CD4-positive, alpha-beta T cell treated with Interleukin-2 at 100 ng/mL for 4 hours (primary cell): ENCODE measurements at places on chromosomes 3 and 15.

DNA sequence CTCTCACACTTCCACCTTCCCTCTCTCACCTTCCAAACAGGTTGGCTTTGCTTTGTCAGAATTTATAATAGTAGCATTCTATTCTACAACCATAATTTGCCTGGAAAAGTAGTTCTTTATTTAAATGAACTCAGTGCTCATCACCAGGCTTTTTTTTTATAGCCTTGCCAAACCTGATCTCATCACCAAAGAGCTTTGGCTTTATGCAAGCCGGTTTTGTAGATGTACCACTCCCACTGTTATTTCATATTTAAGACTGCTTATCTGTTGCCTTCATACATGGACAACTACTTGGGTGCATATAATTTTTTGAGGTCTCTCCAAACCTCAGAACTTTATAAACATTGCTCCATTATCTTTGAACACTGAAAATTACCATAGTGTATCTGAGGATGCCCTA, 246.1 kb upstream of the PPP2R3A start:
- no peak for DNase-seq

GRCh38 chr3:32888739-32889138, 62.7 kb upstream of the CCR4 start:
- DNase-seq, result no peak

GRCh38 chr15:65655026-65655425, 33.3 kb downstream of the SLC24A1 start:
- no peak for DNase-seq

DNA sequence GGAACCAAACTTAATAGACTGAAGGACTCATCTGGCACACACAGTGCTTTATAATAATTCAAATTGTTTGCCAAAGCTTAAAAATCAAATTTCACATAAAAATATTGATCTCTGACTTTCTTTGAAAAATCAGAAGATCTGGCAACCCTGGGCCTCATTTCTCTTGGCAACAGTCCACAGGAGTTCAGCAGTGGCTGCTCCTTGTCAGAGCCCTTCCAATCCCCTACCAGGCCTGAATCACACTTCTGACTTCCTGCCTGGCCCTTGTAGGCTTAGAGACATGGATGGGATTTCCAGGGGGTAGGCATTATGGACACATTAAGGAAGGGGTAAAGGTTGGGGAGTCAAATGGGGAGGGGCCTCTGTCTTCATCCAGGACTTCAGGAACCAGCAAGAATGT, 55.5 kb downstream of the PLS1 start:
- no peak for DNase-seq

DNA sequence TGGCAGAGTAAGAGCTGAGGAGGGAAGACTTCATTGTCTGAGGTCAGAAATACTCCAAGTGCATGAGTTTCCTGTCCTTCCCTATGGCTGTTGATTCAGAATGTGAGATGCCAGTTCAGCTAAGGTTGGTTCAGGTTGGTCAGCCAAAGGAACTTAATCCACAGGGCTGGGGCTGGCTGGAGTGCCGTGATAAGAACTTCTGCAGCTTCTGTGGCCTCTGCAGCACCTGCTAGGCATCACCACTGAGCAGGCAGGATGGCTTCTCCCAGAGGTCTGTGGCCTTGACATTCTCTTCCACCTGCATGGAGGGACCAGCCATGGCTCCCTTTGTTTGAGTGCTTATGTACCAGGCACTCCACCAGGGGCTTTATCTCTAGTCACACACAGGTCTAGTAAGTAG, 109.5 kb upstream of the PLXNA1 start:
- no peak for DNase-seq

DNA sequence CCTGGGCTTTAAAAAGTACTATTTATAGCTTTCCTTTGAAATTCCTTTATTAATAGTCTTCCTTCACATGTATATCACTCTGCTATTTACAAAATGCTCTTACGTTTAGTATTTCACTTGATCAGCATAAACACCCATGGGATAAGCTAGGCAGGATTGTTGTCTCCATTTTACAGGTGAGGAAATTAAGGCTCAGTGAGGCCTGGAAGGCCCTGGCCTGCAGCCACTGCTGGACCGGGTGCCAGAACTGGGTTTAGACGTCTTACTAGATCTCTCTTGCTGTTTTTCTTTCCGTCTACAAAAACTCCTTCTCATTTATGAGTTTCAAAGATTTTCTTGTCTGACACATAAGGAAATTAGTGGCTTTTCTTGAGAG, 236.4 kb downstream of the LPP start:
- DNase-seq, result no peak

GRCh38 chr3:24401090-24401810, 93.4 kb downstream of the THRB start:
- no peak for DNase-seq

- DNase-seq, result no peak
Measured at GRCh38 chr3:18809640-18810305, 338.5 kb upstream of the KCNH8 start.
